ENCODE measurements at places on chromosomes 2 and 18.

DNA sequence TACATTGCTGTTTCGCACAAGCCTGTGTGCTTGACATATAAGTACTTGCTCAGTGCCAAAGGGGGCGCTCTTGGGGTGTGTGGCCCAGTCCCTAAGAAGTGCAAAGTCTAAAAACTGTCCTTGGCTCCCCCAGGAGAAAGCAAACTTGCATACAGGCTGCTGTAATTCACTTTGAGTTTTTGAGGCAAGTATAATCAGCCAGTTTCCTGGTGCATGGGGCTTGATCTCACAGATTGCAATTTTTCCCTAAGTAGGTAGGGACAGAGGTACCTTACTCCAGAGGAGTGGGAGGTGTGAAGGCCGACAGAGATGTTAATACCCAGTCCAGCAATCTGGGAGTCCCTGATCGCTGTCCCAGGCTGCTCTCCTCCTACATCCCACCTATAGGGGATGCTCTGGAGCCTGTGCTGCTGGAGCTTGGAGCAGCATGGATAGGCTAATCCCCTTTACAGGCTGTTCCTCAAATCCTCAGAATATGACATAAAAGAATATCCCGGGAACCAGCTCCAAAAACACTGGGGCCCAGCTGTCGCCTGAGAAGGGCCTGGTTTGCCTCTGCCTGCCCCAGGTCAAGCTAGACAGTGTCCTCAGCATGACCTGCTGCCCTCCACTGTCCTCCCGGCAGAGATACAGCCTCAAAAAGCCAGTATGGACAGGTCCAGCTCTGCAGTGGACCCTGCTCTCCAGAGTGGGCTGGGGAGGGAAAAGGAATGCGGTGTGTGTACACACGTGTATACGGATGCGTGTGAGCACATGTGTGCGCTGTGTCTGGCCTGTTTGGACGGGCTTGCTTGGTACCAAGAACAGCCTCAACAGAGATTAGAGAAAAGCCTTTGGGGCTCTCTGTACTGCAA lies 136.5 kb upstream of the HAAO start:
- no peak for DNase-seq

DNA sequence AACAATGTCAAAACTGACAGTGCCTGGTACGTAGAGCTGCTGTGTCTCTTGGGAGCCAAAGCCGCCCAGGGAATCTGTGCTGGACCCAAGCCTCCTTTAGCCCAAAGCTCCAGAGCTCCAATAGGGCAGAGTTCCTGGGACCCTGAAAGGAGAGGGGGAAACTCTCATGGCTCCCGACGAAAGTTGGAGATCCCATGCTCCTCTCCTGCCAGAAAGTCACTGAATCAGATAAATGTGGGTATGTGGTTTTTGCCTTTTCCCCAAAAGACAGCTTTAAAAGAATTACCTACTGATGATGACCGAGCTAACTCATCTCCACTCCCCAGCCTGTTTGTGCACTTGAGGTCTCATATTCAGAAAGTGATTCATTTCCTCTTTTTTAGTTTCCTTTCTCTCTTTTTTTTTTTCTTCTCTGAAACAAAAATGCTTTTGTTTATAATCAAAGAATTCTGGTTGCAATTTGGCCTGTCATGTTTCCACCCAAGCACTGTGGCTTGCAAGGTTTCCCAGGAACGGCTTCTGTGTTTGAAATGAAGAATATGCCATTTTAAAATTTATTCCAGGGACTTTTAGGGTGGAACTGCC lies 14.1 kb upstream of the PMAIP1 start:
- DNase-seq, result peak; percentile 20

- DNase-seq, result no peak
These were observed 96.2 kb upstream of the STPG4 start for GRCh38 chr2:47251404-47251675.

- no peak for DNase-seq
These were observed 28.4 kb upstream of the NEB start for GRCh38 chr2:151762694-151763093.

- no peak for DNase-seq
These were observed 489.3 kb downstream of the ZNF516 start for GRCh38 chr18:76005632-76006208.

- DNase-seq, result no peak
These were observed 24.8 kb downstream of the SH3RF3 start for GRCh38 chr2:109153807-109154206.

DNA sequence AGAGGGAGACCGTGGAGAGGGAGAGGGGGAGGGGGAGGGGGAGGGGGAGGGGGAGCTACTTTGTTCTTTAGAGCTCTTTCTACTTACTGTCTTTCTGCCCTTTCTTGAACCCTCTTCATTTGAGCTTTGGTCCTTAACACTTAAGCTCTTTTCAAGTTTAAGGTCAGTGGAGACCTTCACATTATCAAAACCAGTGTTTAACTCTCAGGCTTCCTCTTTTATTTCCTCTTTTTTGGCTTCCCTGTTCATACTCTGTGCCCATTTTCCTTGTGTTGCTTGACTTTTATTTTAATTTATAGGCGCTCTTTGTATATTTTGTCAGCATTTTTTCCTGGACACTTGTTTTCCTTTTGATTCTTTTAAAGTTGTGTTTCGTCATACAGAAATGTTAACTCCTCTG lies 37.1 kb downstream of the ACSL3 start:
- no peak for DNase-seq

DNA sequence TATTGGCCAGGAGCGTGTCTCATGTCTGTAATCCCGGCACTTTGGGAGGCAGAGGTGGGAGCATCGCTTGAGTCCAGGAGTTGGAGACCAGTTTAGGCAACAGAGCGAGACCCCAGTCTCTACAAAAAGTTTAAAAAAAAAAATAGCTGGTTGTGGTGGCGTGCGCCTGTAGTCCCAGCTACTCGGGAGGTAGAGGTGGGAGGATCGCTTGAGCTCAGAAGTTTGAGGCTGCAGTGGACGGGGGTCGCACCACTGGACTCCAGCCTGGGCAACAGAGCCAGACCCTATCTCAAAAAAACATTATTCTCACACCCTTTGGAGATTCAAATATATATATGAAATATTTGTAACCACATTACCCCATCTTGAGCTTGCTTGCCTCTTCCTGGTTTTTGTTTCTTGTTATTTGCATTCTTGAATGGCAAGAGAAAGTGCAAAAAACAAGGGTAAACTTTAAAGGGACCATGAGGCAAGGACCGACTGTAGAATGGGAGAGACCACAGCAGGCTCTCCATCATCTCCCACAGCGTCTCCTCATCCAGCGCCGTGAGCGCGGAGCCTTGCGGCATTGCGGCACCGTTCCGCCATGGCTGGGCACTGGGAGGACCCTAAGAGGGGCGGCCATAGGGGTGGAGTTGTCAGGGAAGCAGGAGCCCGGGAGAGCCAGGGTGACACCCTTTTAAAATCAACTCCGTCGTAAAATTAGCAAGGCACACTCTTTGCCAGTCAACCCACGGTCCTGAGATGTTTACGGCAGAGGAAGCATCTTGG lies 1.4 kb downstream of the ELP2 start:
- no peak for DNase-seq

GRCh38 chr18:35099911-35100310 lies 58.7 kb downstream of the MAPRE2 start:
- no peak for DNase-seq

GRCh38 chr2:47815764-47816163 lies 32.8 kb downstream of the MSH6 start:
- no peak for DNase-seq

DNA sequence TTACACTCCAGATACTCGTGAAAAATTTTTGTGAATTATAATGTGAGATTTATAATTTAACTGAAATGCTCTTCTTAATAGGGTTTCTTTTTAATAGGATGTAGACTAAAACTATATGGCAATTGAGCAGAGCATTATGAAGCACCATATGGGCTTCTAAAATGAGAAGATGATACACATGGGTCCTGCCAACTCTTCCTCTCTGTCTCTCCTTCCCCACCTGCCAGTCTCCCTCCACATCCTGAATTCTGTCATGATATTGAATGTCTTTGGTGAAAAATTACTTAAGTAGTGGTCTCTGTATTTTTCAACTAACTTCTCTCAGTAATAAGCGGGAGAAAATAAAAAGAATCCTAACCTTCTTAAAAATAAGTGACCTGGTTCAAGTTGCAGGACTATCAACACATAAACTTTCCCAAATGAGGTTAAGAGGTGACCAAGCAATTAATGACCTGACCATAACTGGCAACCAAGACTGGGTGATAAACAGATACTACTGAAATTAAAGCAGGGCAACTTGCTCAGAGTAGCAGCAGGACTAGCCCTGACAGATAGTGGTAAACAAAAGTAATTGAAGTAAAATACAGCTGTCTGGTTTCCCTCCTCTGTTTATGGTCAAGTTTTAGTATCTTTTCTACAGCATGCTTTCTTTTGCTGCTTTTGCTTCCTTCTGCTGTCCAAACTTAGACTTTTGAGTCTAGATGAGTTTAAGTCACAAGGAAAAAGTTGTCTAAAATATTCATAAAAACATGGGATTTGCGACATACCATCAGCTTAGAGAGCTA lies 117.1 kb upstream of the PDE1A start:
- no peak for DNase-seq

DNA sequence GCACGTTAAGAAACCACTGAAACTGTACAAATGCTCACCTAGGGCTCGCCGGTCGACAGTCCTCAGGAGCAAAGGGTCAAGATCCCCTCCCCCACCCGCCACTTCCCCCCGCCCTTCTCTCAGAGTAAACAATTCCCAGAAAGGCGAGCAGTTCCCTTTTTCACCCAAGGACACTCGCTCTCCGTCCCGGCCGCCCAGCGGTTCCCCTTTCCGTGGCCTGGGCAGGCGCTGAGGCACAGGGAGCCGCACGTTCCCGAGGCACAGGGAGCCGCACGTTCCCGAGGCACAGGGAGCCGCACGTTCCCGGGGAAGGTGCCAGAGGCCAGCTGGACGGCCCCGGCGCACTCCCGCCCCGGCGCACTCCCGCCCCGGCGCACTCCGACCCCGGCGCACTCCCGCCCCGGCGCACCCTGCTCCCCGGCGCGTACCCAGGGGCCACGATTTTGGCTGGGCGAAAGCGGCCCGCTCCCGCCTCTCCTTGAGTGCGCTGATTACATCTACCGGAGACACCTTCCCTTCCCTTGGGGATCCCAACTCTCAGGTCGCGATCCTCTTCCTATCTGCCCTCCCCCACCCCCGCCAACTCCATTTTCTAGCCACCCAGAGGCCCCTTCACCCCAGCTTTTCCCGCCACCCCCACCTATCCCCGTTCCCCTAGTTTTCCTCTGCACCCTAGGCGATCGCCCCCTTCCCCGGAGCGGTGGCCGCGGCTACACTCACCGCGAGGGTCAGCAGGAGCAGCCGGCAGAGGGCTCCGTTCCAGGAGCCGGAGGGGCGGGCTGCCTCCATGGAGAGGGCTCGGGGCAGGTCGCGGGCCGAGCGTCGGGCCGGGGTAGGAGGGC lies 817 bp downstream of the DSC2 start:
- DNase-seq, result no peak

GRCh38 chr2:64605991-64606478 lies 47.7 kb downstream of the SERTAD2 start:
- DNase-seq, result no peak

DNA sequence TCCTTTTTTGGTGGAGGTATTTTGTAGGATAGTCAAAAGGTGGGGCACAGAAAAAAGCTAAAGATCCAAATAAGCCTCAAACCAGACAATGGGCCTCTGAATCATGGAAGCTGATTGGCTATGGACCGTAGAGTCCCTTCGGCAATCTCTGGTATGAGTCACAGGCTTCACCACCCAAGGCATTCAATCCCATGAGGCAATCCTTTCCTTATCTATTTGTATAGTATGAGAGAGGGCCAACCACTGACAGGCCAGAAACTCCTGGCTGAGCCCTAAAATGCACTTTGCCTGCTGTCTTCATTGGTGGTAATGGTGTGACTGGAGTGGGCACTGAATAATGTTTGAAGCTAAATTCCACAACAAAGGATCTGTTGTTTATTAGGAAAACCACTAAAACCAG lies 38.7 kb upstream of the MEX3C start:
- no peak for DNase-seq

- no peak for DNase-seq
These were observed 39.4 kb downstream of the MYT1L start for GRCh38 chr2:2291500-2292260.

DNA sequence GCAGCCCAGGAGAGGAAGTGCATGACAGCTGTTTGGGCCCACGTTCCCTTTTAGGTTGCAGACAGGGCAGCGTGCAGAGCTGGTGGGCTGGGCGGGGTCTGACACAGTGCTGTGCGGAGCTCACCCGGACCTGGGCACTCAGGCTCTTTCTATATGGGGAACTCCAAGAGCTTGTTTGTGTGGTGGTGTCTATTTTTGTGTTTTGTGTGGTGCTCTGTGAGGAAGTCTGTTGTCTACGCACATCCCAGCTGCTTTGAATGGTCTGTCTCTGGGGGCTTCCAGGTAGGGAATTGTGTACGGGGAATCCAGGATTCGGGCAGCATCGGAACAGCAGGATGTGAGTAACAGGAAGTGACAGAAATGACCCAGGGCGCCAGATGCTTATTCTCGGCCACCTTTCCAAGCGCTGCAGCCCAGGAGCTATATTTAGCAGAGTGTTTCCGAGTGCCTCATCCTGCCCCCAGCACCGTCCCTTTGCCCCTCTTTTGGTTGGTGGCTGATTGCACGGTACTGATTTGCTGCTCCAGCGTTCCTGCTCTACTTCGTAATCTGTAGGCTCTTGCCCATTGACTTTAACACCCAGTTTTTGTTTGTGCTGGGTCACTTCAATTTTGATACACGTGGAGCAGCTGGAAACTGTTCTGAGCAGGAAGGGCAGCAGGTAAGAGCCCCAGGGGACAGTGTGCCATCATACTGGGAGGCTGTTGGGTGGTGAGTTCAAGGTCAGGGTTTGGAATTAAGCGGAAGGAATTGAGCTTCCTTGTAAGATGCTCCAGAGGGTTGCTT lies 64.7 kb downstream of the DGKD start:
- peak; percentile 45 for DNase-seq

DNA sequence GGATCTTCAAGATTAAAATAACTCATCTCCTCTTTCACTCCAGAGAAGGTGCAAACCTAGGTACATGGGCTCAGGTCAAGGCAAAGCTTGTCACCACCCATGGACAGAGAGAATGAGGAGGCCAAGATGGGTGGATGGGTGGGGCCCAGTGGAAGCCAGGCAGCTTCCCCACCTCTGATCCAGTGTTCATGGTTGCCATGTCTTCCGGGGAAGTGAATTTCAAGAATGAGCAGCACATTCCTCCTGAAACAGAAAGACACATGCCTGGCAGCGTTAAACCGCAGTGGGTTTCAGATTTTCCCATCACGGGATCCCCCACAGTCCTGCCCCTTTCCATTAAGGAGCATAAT lies 301.7 kb downstream of the EIPR1 start:
- no peak for DNase-seq

DNA sequence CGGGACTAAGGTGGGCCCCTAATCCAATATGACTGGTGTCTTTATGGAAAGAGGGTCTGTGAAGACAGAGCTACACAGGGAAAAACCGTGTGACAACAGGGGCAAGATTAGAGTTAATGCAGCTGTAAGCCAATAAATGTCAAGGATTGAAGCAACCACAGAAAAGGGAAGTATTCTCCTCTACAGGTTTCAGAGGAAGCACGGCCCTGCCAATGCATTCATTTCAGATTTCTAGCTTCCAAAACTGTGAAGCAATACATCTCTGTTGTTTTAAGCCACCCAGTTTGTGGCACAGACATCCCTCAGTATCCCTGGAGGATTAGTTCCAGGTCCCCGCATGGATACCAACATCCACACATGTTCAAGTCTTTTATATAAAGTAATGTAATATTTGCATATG lies 48.8 kb downstream of the SPP2 start:
- DNase-seq, result no peak

- no peak for DNase-seq
These were observed 4.5 kb upstream of the CYP27A1 start for GRCh38 chr2:218777276-218777990.
